ENCODE measurements at places on chromosomes 16 and 17.

DNA sequence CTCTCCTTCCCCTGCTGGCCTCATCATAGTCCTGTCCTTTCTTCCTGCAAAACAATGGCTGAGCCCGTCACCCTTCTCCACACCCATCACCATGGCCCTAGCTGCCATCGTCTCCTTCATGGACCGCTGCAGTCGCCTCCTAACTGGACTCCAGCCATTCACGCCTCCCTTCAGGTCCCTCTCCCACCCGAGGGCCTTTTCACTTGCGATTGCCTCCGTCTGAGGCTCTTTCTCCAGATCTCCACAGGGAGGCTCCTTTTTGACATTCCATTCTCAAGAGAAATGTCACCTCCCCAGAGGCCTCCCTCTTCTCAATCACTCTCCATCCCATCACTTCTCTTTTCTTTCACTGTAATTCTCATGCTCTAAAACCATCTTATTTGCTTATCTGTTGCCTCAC lies 23.5 kb downstream of the GSG1L start:
- DNase-seq: no peak

GRCh38 chr17:29949696-29950095 lies 8.3 kb downstream of the EFCAB5 start:
- no peak for DNase-seq

GRCh38 chr16:72530434-72530833 lies 358.5 kb upstream of the PMFBP1 start:
- DNase-seq: no peak

DNA sequence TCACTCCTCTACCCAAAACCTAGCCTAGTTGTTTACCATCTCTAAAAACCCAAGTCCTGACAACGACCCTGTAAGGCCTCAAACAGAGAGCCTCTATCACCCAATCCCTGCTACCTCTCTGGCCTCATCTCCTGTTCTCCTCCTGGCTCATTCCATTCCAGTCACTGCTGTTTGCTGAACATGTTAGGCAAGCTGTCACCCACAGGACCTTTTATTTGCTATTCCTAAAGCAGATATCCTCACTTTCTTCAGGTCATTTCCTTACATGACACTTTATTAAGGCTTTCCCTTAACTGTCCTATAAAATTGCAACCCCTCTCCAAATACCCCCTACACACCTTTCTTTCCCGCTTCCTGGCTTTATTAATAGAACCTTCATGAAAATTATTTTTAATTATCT lies 85.1 kb downstream of the KANSL1 start:
- DNase-seq: no peak

DNA sequence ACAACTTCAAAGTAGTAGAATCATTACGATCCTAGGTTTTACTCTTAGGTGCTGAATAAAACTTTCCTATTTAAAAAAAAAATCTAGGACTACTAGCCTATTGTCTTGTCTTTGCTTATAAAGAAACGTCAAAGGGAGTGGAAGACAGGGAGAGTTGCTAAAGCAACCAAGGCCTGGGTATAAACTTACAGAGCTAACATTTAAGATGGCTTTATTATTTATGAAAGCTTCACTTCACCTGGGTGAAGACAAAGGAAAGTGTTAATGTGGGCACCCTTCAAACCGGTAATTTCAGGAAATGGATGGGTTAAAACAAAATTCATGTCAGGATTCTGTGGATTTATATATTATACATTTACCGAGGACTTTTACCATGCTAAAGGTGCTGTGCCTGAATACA lies 2.5 kb downstream of the DUSP14 start:
- DNase-seq: no peak

- no peak for DNase-seq
Measured at GRCh38 chr17:57551321-57552079, 193.6 kb downstream of the CCDC182 start.

- no peak for DNase-seq
Measured at GRCh38 chr17:54982399-54982798, 13.8 kb downstream of the STXBP4 start.

DNA sequence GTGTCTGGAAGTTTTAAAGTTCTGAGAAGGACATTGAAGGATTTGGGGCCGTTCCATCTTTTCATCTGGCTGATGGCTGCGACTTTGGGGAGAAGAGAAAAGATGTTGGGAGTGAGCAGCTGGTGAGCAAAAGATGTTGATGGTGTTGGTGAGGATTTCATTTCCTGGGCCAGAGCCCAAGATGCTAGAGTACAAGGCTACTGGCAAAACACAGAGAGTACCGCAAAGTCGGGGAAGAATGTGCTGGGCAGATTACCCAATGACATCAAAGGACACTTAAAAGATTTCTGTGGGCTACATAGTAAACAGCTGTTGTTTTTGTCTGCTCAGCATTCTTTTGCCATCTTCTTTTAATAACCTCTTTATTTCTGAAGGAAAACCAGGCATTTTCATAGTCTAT lies 49.4 kb upstream of the GAS7 start:
- DNase-seq: no peak

- peak; percentile 97 for DNase-seq
Measured at GRCh38 chr16:56102183-56102686, 89.1 kb upstream of the GNAO1 start.

- no peak for DNase-seq
Measured at GRCh38 chr16:52515068-52515671, 31.8 kb downstream of the TOX3 start.

DNA sequence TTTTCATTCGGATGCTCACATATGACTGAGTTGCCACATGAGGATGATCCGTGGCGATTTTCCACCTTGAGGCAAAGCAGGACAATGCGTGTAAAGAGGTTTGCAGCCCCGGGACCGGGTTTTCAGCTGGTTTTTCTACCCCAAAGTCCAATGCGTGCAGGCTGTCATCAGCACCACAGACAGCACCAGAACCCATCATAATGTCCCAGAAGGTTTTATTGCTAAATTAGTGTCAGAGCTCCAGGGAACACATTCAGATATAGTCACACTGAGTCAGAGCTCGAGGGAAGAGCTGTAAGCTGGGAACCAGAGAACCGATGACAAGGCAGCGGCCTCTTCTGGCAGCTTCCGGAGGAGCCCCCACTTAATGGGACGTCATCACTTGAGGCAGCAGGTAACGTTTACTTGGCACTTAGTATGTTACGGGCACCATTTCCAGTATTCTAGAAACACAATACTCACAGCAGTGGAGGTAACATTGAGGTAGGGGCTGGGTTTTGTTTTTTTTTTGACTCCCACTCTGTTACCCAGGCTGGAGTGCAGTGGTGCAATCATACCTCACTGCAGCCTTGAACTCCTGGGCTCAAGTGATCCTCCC lies 8.9 kb upstream of the NAGPA start:
- no peak for DNase-seq

GRCh38 chr17:42347198-42347597 lies 41.0 kb downstream of the STAT3 start:
- no peak for DNase-seq

DNA sequence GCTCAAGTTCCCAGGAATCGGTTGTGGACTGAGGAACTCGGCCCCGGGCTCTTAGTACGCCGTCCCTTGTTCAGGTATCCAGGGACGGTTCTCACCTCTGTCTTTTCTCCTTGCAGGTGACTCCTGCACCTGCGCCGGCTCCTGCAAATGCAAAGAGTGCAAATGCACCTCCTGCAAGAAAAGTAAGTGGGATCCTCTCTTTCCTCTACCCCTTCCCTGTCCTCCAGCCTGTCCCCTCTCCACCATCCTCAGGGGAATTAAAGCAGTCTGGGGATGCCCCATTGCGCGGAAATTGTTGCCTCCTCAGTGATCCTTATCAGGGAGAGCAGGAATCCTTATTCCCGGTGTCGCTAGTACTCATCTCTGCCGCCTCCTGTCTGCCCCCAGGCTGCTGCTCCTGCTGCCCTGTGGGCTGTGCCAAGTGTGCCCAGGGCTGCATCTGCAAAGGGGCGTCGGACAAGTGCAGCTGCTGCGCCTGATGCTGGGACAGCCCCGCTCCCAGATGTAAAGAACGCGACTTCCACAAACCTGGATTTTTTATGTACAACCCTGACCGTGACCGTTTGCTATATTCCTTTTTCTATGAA lies 585 bp downstream of the MT2A start:
- no peak for DNase-seq

- no peak for DNase-seq
Measured at GRCh38 chr17:8647202-8647601, 16.7 kb upstream of the MYH10 start.

- no peak for DNase-seq
Measured at GRCh38 chr17:59800530-59800942, 92.2 kb downstream of the TUBD1 start.

- DNase-seq: no peak
Measured at GRCh38 chr16:54847207-54847606, 83.5 kb upstream of the IRX5 start.
